ENCODE measurements at places on chromosomes 12 and 14. TPM values are rescaled to one million over a fixed set of nuclear protein-coding genes. Genes with fewer than 3 reads are reported as not detected.

The NFKBIA gene
- total RNA-seq, result 63.2 TPM

DNA sequence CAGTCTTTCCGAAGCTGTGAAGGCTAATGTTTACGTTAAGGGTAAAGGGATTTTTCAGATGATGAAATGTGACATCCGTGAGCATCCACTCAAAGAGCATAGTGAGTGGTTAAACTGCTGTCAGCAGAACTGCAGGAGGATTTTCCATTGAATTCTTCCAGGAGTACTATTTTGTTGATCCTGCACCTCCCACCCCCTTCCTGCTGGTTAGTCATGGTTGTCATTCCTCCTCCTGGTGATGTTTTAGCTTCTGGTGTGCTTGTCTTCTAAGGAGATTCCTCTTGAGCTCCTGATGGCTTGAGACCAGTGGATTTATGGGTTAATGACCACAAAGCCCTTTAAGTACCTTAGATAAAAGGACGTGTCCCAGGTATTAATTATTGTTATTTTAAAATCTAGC, 2.4 kb upstream of the GPRC5D start:
- no peaks in the 10 kb centered on the region for H3K36me3 ChIP-seq
- no peak overlapping the region for H3K4me3 ChIP-seq
- no peak overlapping the region for H3K27ac ChIP-seq
- no peaks in the 10 kb centered on the region for H3K27me3 ChIP-seq

GRCh38 chr12:17304503-17305347, 698.8 kb upstream of the LMO3 start:
- no peak overlapping the region for H3K27ac ChIP-seq
- no peaks in the 10 kb centered on the region for H3K4me1 ChIP-seq
- DNase-seq, result no peak

The MBD6 gene
- total RNA-seq, result 11.0 TPM

The TCL1B gene
- total RNA-seq, result not detected
